Muscle of leg (tissue), 16 donors: ENCODE measurements at places on chromosomes 12 and 14. TPM values are rescaled to one million over a fixed set of nuclear protein-coding genes. Genes with fewer than 3 reads are reported as not detected.

DNA sequence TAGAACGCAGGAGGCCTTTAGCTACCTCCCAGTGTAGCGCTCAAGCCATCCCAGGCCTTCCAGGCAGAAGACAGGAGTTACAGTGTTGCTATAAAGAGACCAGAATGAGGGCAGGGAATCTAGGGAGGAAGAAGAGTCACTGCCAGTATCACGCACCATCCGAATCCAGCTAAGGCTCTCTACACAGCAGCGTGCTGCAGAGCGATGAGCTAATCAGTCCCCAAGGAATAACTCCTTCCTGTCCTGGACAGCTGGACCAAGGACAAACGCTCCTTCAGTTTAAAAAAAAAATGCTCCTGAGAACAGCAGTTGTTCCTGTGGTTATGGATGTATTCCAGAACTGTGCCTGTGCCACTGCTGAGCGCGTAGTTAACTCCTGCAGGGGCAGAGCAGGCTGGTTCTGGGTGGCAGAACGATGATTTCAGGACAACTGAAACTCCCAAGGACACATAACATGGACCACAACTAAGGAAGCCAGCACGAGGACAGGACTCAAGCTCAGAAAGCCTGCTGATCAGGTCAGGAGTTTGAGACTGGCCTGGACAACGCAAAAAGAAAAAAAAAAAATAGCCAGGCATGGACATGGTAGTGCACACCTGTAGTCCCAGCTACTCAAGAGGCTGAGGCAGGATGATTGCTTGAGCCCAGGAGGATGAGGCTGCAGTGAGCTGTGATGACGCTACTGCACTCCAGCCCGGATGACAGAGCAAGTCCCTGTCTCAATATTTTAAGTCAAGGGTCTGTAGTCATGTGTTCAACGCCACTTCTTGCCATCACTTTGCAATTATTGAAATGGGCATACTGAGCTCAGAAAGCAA lies 2.6 kb downstream of the IFFO1 start:
- peak; percentile 95 for DNase-seq

GRCh38 chr12:96237465-96238077 lies 43.4 kb downstream of the ELK3 start:
- DNase-seq = peak; percentile 92

DNA sequence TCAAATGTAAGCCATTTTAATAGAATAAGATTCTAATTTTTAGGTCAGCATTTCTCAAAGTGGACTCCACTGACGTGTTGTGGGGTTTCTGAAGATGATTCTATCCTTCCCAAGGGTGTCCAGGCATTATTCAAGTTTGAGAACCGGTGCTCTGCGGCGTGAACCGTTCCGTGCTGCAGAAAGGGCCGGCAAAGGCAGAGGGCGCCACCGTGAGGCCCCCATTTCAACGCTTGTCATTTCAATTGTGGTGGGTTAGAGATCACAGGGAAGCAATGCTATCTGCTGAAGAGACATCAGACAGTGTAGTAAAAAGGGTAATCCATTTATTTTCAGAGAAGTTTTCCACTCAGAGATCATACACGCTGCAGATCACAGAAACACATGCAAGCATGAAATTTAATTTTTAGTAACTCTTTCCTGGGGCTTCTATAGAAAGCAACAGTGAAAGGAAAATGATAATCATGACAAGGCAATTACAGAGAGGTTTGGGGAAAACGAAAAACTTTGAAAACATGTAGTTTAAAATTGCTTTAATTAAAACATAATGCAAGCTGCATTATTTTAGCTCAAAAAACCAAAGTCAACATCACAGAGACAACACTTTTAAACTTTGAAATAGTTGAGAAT lies 201.7 kb downstream of the EXOC5 start:
- DNase-seq = peak; percentile 40

GRCh38 chr12:117502233-117502632 lies 140.8 kb upstream of the NOS1 start:
- no peak for DNase-seq

DNA sequence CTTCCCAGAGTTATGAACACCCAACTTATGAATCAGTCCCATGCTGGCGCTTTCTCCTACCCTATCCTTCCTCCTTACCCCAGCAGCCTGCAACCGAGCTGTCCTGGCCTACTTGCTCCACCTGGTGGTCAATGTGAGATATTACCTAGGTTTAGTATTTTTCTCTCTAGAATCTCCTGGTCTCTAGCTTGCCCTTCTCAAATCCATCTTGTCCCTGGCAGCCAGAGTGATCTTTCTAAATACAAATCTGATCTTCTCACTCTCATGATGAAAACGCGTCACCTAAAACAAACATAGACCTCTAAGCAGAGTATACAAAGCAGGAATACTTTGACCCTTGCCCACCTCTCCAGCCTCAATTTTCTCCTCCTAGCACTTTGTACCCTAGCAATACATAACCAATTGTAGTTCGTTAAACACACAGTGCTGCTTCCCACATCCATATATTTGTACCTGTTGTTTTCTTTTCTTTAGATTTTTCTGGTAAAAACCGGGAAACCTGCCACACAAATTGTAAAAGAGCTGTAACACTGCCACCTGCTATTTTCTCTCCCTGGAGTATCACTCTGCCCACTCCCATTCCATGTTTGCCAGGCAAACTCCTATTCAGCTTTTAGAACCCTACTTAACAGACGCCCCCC lies 20.0 kb upstream of the TCP11L2 start:
- peak; percentile 19 for DNase-seq

DNA sequence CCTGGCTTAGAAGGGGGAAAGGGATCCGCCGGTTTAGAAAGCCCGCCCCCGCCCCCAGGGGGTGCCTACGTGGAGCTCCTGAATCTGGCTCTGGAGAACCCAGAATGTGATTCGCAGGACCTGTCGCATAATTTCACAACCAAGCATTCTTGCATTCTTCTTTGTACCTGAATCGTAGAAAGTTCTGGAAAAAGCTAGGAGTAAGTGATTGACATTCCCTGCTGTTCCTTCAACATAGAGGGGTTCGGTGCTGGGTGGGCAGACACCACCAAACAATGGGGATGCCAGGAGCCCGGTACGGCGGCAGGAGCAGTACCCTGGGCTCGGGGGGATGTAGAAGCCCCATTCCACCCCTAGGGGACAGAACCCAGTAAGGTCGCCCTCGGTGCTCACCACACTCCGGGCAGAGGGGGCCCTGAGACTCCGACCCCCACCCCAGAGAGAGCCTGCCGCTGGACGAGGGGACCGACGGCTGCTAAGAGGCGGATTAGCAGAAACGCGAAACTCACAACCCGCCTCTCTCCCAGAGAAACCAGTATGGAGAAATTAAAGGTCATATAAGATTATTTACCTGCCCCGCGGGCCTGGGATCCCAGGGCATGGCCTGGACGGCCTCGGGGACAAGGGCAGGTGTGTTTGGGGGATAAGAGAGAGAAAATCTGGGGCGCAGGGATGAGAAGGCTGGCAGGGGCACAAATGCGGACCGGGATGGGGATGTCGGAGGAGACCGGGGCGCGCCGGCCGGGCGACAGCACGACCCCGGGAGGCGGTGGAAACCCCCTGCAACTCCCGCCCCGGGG lies 520 bp downstream of the CSRP2 start:
- peak; percentile 65 for DNase-seq

The MYH6 gene
- 0.66 TPM for total RNA-seq
